ENCODE measurements at places on chromosomes 2 and 18. TPM values are rescaled to one million over a fixed set of nuclear protein-coding genes. Genes with fewer than 3 reads are reported as not detected.

Gene FZD7
- 55.4 TPM for total RNA-seq

Gene PXDN
- 19.9 TPM for total RNA-seq

Gene FAP
- 12.1 TPM for total RNA-seq

Gene RPL37A
- 1,140 TPM for total RNA-seq

GRCh38 chr2:100983684-100984310, 18.3 kb upstream of the RPL31 start:
- no peak for ATAC-seq

DNA sequence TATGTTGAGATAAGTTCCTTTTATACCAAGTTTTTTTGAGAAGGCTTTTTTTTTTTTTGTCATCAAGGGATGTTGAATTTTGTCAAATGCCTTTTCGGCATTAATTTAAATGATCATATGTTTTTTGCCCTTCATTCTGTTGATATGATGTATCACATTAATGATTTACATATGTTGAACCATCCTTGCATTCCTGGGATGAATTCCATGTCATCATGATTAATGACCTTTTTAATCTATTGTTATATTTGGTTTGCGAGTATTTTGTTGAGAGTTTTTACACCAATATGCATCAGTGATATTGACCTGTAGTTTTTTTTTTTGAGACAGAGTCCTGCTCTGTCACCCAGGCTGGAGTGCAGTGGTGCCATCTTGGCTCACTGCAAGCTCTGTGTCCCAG, 585.7 kb upstream of the FANCL start:
- ATAC-seq, result no peak

DNA sequence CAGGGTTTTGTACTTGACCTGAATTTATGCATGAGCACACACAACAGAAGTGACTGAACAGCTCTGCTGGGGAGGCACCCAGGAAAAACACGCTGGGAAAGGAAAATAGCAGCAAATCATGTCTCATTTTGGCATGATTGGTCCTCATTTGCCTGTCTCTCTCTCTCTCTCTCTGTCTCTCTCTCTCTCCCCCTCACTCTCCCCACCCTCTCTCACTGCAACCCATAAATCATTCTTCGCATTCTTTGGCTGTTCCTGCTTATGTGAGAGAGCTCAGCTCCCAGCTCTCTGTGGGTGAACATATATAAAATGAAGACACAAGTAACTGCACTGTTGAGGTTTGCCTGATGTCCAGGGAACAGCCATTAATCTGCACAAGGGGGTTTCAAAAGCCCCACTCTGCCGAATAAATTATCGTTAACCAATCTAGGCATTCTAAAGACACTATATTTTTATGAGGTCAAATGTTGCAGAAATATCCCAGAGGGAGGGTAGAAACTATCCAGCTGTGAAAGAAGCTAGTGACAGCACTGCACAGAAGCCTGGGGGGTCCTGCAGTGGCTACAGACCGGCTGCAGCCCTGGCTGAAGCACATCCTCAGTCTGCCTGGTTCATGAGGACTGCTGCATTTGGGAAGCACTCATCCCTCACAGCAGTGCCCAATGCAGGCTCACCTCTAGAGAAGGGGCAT, 260.3 kb downstream of the AFF3 start:
- ATAC-seq, result peak; percentile 36

DNA sequence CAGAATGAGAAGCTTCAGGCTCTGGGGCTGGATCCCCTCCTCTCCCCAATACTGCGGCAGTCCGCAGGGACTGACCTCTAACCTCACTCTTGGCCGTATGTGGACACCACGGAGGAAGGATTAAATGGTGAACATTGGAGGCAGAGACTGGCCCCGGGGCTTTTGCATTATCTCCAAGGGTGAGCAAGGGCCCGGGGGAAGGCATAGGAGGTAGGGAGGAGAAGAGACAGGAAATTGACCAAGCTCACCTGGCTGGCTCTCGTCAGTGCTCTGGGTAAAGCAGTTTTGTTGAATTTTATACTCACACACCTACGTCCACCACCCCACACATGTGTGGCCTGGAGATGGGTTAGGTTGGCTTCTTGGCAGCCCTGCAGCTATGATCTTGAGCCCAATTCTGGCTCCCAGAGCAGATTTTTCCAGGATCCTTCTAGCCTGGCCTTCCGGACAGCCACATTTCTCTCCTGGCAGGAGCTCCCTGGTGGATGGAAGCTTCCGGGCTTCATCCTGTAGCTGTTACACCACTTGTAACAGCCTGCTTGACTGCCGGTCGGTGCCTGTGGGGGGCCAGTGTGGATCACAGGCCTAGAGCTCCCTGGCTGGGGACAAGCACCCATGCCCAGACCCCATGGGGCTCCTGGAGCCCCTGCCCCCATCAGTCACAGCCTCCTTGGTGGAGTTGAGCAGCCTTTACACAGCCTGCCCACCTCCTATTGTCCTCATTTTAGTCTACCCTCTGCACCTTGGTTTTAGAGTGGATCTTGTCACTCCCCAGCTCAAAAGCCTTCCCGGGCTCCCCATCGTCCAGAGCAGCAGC, 7.6 kb downstream of the ITM2C start:
- no peak for ATAC-seq

Measured in gastroesophageal sphincter (tissue), 4 donors.